ENCODE measurements at places on chromosomes 3 and 15. TPM values are rescaled to one million over a fixed set of nuclear protein-coding genes. Genes with fewer than 3 reads are reported as not detected.

The TRH gene
- not detected for total RNA-seq

The SNRK gene
- 5.3 TPM for total RNA-seq

The SCAPER gene
- 4.0 TPM for total RNA-seq

The GRAMD2A gene
- 0.12 TPM for total RNA-seq

The TNFAIP8L3 gene
- 30.6 TPM for total RNA-seq

The ANKUB1 gene
- total RNA-seq = not detected

The NR1I2 gene
- total RNA-seq = not detected

The ITGA11 gene
- 2.4 TPM for total RNA-seq

The GOLGA6L9 gene
- total RNA-seq = 2.7 TPM

The SLC12A1 gene
- total RNA-seq = not detected

The ZNF80 gene
- total RNA-seq = not detected

The GP5 gene
- not detected for total RNA-seq

The ZPLD1 gene
- total RNA-seq = not detected

All from A549 treated with Mapracorat at 1 μM for 4 hours (cell line).